SW 1271 (cell line): ENCODE measurements at places on chromosomes 2 and 18.

GRCh38 chr2:55269645-55269990, 587 bp upstream of the MTIF2 start:
- no peak for DNase-seq

DNA sequence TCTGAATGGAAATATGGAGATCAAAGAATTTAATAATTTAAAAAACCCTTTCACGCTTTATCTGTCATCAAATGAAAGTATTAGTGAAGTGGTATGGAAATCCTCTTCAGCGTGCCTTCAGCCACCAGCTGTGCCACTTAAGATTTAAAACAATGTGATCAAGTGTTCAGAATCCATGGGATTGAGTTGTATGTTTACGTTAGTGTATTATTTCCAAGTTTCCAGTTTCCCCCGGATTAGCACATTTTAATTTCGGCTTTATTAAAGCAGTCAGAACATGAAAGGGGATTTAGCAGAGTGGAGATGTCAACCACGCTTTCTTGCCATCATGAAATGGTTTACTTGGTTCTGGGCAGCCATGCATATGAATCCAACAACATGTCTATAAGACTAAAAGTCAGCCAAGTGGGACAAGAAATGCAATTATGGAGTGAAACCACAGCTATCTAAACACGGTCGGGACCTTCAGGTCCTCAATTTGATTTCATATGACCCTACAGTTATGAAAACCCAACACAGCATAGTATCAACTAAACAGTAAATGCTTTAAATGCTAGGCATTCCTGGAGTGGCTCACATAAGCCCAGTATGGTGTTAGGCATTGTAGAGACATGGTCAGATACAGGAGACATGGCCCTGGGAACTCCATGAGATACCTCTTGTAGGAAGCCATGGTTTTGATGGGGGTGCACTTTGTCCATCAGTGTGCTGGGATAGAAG, 224.9 kb upstream of the EPAS1 start:
- DNase-seq: peak; percentile 45

GRCh38 chr2:24785671-24786321, 7.4 kb downstream of the PTRHD1 start:
- no peak for DNase-seq

- DNase-seq: no peak
Observed at GRCh38 chr18:52716973-52717372, 377.0 kb downstream of the DCC start.

- DNase-seq: peak; percentile 23
Observed at GRCh38 chr18:58529714-58530354, 99.1 kb downstream of the ALPK2 start.

GRCh38 chr2:134245340-134245984, 8.4 kb upstream of the MGAT5 start:
- DNase-seq: peak; percentile 66

DNA sequence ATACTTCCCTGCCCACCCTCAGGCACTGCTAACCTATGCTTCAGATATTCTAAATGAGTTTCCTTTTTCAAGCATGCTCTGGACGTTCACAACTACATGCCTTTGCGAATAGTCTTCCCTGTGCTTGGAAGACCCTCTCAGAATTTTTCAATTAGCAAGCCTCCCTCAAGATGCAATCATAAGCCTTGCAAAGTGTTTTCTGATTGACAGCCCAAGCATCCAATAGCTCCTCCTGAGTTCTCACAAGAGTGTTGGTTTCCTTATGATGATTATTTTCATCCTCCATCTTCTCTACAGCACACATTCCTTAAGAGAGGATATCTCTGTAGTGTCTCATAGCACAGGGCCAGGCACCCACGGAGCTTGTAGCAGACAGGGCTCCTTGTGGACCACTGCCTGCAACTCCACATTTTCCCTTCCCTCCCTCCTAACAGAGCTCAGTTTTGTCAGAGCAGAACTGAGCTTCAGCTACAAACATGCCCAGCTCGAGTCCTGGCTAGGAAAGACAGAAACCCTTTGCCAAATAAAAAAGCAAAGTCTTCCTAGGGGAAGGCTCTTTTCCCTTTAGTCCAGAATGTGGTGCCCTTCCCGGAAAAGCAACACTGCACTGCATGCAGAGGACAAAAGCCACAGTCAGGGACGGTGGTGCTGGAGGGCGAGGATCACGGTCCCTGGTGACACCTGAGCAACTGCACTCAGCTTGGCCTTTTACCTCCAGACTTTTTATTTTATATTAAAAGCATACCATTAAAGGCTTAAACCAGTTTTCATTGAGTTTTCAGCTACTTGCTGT, 819.8 kb upstream of the ID2 start:
- no peak for DNase-seq

GRCh38 chr2:188474316-188474715, 182.6 kb downstream of the GULP1 start:
- no peak for DNase-seq

DNA sequence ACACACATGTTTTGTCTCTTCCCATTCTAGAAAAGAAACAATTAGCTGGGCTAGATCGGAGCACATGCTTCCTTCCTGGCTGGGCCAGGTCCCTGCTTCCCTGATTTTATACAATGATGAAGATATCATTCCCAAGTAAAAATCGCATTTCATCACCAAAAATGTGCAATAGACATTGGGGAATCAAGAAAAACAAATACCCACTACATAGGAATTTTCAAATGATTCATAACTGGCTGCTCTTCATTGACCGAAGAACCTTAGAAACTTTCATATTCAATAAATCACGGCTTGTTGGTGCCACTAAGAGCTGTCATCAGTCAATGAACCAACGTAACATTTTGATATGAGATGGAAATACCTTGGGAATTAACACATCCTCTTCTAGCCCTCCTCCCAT, 373.6 kb upstream of the TRIB2 start:
- no peak for DNase-seq

GRCh38 chr18:39208190-39208589, 1642.6 kb upstream of the CELF4 start:
- no peak for DNase-seq

DNA sequence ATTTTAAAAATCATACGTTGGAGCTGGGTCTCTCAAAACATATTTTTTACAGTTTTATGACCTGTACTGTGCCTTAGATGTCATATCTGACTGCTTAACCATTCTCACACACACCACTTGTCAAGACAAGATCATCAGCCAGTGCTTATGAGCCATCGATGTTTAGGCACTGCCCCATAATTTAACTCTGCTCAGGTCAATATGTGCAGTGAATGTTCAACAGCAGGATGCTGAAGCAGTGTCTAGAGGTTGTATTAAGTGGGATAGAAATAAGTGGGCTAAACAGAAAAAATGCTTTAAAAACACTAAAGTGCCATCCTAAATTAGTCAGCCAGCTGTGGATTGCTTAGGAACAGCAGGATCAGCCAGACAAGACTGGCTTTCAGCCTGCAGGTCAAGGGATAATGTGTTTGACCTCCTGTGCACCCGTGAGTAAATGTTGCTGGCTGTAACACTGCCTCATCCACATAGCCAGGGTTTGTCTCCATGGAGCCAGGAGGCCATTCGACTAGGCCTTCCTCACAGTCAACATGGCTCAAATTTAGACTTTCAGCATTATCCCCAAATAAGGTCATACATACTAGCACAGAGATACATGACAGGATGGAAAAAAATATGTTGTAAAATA, 139.0 kb upstream of the NXPH2 start:
- DNase-seq: no peak

GRCh38 chr2:18762667-18763066, 173.3 kb upstream of the NT5C1B start:
- no peak for DNase-seq
